CD4-positive, alpha-beta T cell treated with Interleukin-2 at 100 ng/mL for 4 hours (primary cell): ENCODE measurements at places on chromosomes 7 and 10.

- no peak for DNase-seq
Measured at GRCh38 chr7:121860953-121861352, 12.0 kb upstream of the PTPRZ1 start.

- no peak for DNase-seq
Measured at GRCh38 chr7:25192043-25192442, 36.2 kb downstream of the NPVF start.

- no peak for DNase-seq
Measured at GRCh38 chr10:30032125-30032524, 27.3 kb downstream of the JCAD start.

- no peak for DNase-seq
Measured at GRCh38 chr7:26245150-26245549, 43.6 kb downstream of the CBX3 start.

GRCh38 chr7:43535810-43536585 is 46.9 kb upstream of the STK17A start:
- DNase-seq: no peak

DNA sequence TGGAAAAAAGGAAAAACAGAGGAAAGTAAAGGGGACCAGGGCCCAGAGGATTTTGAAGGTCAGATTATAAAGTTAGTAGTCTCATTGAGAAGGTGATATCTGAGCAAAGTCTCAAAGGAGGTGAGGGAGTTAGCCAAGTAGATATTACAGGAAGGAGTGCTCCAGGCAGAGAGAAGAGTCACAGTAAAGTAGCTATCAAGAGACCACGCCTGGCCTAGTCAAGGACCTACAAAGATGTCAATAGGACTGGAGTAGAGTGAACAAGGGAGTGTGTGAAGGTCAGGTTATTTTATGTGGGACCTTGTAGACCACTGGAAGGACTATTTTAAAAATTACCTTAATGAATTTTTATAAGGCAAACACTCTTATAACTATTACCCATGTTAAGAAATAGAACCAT is 64.8 kb downstream of the TPST1 start:
- no peak for DNase-seq

DNA sequence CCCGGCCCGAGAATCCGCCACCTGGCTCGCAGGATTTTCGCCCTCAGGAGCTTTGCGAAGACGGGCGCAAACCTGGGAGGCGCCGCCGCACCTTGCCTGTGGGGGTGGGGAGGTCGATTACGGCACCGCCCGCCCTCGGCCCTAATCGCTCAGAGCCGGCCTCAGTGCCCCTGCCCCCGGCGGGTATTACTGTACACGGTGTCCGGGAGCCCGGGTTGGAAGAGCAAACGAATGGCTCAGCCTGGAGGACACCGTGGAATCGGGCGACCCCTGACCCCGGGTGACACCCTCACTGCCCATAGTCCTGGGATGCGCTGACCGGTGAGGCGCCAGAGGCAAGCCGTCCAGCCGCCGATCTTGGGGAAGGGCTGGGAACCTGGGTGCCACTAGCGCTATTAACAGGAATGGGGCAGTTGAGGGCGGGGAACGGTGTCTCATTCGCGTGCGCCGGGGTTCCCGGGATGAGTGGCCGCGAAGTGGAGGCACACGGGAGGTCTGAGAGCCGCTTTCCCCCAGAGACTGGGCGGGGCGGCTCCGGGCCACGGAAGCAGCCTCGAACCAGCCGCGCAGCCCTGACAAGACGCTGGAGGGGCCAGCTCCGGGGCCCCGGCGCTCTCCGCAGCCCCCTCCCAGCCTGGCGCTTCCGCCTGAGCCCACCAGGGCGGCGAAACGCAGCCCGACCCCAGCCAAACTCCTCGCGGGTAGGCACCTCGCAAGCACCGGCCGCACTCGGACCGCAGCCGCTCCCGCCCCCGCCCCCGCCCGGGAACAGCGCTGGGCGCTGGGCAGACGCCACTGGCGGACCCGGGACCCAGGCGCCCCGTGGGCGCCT is 167.5 kb downstream of the NRF1 start:
- no peak for DNase-seq

- no peak for DNase-seq
Measured at GRCh38 chr10:78859769-78860168, 209.0 kb upstream of the ZMIZ1 start.

DNA sequence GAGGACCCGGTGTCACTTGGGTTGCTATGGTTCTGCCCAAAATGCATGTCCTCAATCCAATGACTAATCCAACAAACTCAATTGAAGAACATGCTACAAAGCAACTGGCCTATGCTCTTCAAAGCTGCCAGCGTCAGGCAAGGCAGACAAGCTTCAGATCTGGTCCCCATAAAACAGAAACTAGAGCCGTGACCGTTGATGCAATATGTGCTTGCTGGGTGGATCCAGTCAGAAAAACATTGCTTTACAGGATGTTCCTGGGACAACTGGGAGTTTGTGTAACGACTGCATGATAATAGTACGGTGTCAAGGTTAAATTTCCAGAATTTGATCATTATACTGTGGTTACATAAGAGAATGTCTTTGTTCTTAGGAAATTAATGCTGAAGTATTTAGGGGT is 120.7 kb upstream of the CTBP2 start:
- no peak for DNase-seq

- DNase-seq: no peak
Measured at GRCh38 chr7:147071536-147071935, 954.9 kb downstream of the CNTNAP2 start.

GRCh38 chr7:2735744-2736143 is 47.7 kb downstream of the AMZ1 start:
- no peak for DNase-seq

DNA sequence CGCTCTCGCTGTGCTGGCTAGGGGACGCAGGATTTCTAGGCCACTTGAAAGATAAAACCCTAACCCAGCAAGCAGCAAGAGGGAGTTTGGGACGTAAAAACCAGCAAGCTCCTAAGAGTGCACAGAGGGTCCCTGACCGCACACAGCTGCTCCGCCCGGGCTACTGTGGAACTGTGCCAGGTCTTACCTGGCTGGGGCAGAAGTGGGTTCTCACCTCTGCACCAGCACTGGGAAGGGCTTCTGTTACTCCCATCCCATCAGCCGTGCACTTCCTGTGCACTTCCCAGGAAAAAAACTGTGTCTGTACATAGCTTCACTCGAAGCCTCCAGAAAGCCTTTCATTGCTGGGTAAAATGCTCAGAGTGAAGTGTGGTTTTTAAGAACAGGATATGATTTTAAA is 45.9 kb upstream of the PTF1A start:
- DNase-seq: no peak

DNA sequence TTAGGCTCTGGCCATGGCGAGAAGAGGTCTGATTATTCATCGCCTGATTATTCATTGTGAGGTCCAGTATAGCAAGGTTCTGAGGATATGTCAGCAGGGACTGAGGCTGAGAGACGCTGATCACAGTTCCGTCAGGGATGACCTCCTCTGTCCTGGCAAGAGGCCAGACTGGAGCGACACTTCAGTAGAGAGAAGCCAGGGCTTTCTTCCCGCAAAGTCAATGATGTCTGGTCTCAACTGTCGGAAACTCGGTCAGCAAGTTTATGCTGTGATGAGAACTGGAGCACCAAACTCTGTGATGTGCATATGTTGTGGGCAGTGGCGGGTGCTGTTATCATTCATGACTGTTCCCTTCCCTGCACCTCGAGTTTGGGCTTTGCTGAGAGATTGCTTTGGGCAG is 29.0 kb upstream of the GNA12 start:
- DNase-seq: no peak

GRCh38 chr7:45687185-45687560 is 113.0 kb downstream of the ADCY1 start:
- DNase-seq: no peak

DNA sequence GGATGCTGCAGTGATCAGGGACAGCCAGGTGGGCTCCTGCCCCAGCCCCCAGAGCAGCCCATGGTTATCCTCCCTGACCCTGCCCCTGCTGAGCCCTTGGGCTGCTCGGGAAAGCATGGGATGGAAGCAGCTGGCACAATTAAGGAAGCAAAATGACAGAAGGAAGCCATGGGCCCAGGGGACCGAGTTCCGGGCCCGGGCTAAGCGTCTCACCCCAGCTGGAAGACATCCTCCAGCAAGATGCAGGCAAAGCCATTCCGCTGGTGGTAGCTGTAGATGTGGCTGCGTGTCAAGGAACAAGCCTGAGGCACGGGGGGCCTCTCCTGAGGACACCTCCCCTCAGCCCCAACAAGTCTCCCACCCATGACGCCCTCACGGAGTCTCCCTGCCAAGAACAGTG is 1.1 kb downstream of the ATG9B start:
- DNase-seq: no peak
